Lung (tissue), 17 donors: ENCODE measurements at places on chromosomes 11 and 22. TPM values are rescaled to one million over a fixed set of nuclear protein-coding genes. Genes with fewer than 3 reads are reported as not detected.

Gene MFRP
- total RNA-seq: not detected

- H3K4me3 ChIP-seq: no peak overlapping the region
- H3K27ac ChIP-seq: peak overlapping the region; percentile 87
- peaks cover 8% of the 10 kb centered on the region for H3K4me1 ChIP-seq
- no peaks in the 10 kb centered on the region for H3K27me3 ChIP-seq
These were observed 1.9 kb downstream of the DERL3 start for GRCh38 chr22:23836692-23837495.

Gene RBX1
- total RNA-seq: 55.8 TPM

GRCh38 chr22:46379066-46379930, 43.8 kb downstream of the TRMU start:
- H3K4me1 ChIP-seq: peaks cover 9% of the 10 kb centered on the region
- no peaks in the 10 kb centered on the region for H3K36me3 ChIP-seq
- no peak overlapping the region for H3K4me3 ChIP-seq
- peak; percentile 82 for DNase-seq
- peaks cover 2% of the 10 kb centered on the region for H3K27me3 ChIP-seq
- no peak overlapping the region for H3K27ac ChIP-seq

DNA sequence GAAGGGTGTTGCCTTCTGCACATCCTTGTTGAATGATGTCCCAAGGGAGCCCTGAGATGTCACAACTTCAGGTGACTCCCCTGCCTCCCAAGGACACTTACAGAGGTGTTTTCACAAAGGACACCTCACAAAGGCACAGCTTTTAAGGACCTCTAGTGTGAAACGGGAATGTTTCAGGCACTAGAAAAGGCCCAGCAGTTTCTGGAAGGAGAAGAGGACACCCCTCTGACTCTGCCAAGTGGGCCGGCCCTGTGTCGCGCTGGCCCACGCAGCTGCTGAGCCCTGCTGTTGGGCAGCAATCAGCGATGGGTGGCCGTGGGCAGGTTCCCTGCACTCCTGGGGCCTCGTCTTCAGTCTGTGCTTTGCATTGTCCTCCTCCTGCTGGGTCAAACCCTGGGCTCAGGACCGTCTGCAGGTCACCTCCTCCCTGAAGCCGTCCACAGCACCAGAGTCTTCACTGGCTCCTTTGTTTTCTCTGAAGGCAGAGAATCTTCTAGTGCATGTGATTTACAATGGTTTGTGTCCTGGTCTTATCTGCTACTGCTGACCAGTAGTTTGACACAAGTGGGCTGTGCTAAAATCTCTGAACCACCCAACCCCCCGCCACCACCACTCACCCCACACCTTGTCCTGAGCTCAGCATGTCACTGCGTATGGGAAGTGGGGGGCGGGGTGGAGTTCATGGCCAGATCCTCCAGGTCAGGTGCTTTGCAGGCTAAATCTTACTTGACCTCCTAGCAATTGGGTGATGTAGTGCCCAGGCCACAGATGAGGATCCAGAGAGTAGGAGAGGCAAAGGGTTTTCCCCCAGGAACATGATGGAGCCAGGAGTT, 3.2 kb downstream of the LINC01488 start:
- H3K4me1 ChIP-seq: peaks cover 21% of the 10 kb centered on the region
- H3K4me3 ChIP-seq: no peak overlapping the region
- H3K27me3 ChIP-seq: no peaks in the 10 kb centered on the region
- H3K36me3 ChIP-seq: no peaks in the 10 kb centered on the region

DNA sequence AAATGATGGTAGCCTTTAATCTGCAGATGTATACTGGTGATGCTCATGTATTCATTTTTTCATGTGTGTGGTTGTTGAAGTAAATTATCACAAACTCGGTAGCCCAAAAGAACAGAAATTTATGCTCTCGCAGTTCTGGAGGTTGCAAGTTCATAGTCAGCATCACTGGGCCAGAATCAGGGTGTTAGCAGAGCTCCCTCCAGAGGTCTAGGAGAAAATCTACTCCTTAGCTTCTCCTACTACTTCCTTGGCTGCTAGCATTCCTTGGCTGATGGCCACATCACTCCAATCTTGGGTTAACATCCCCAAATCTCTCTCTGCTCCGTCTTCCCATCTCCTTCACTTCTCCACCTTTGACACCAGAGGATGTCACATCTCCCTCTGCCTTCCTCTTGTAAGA, 45.3 kb upstream of the GALNT18 start:
- no peak overlapping the region for H3K4me3 ChIP-seq
- peaks cover 3% of the 10 kb centered on the region for H3K4me1 ChIP-seq
- no peaks in the 10 kb centered on the region for H3K36me3 ChIP-seq
- no peak overlapping the region for H3K27ac ChIP-seq
- no peaks in the 10 kb centered on the region for H3K27me3 ChIP-seq

Gene SIK2
- 31.8 TPM for total RNA-seq

- H3K4me3 ChIP-seq: no peak overlapping the region
- H3K4me1 ChIP-seq: no peaks in the 10 kb centered on the region
- no peak overlapping the region for H3K27ac ChIP-seq
These were observed 382.5 kb upstream of the KIRREL3 start for GRCh38 chr11:127383026-127383425.

Gene OR10D3
- total RNA-seq: not detected

Gene CNGA4
- total RNA-seq: 5.6 TPM

GRCh38 chr11:117412653-117413275, 85.1 kb downstream of the CEP164 start:
- H3K27ac ChIP-seq: no peak overlapping the region
- no peak overlapping the region for H3K4me3 ChIP-seq
- H3K4me1 ChIP-seq: no peaks in the 10 kb centered on the region
- H3K27me3 ChIP-seq: no peaks in the 10 kb centered on the region
- H3K36me3 ChIP-seq: peaks cover 33% of the 10 kb centered on the region

- no peak overlapping the region for H3K4me3 ChIP-seq
- peaks cover 24% of the 10 kb centered on the region for H3K36me3 ChIP-seq
- H3K4me1 ChIP-seq: no peaks in the 10 kb centered on the region
- H3K27me3 ChIP-seq: no peaks in the 10 kb centered on the region
- no peak for DNase-seq
- no peak overlapping the region for H3K27ac ChIP-seq
These were observed 24.3 kb downstream of the CASP4 start for GRCh38 chr11:104944076-104944475.

GRCh38 chr22:44214764-44215163, 34.0 kb downstream of the PARVG start:
- H3K4me1 ChIP-seq: peaks cover 6% of the 10 kb centered on the region
- H3K27ac ChIP-seq: no peak overlapping the region
- no peak overlapping the region for H3K4me3 ChIP-seq

- H3K27me3 ChIP-seq: no peaks in the 10 kb centered on the region
- no peak for DNase-seq
- H3K4me1 ChIP-seq: no peaks in the 10 kb centered on the region
These were observed 41.7 kb downstream of the OTOG start for GRCh38 chr11:17588721-17589120.

- H3K4me3 ChIP-seq: no peak overlapping the region
- no peaks in the 10 kb centered on the region for H3K36me3 ChIP-seq
- H3K4me1 ChIP-seq: peaks cover 6% of the 10 kb centered on the region
- no peak for DNase-seq
- H3K27me3 ChIP-seq: no peaks in the 10 kb centered on the region
These were observed 5.8 kb downstream of the CCDC34 start for GRCh38 chr11:27357250-27357649.

DNA sequence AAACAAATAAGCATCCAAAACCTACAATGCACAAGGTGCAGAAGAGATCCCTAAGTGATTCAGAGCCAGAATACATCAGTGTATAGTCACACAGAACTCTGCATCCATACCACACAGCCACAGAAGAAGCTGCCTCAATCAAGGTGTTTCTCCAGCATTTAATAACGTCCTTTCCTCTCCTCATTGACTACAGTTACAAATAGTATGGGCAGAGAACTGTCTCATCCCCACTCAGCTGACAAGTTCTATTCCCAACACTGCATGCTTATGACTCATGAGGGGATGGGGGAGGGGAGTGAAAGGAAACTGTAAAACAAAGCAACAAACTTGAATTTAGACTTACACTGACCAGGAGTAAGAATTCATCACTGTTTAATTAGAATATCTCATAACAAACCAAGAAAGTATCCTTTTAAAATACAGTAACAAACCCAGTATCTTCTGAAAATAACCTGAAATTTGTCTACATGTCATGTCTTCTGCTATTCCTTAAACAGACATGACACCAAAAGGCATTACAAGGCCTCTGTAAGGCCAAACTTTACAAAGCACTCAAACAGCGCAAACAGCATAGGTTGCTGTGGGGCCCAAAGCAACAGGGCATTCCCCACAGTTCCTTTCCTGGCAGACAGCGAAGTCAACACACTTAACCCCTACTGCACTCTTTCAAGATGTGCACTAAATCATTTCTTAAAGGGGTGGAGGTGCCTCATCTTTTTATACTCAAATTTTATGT, 29.3 kb downstream of the CELF1 start:
- H3K27ac ChIP-seq: peak overlapping the region; percentile 85
- DNase-seq: peak; percentile 68
- no peaks in the 10 kb centered on the region for H3K36me3 ChIP-seq
- peaks cover 30% of the 10 kb centered on the region for H3K4me1 ChIP-seq

DNA sequence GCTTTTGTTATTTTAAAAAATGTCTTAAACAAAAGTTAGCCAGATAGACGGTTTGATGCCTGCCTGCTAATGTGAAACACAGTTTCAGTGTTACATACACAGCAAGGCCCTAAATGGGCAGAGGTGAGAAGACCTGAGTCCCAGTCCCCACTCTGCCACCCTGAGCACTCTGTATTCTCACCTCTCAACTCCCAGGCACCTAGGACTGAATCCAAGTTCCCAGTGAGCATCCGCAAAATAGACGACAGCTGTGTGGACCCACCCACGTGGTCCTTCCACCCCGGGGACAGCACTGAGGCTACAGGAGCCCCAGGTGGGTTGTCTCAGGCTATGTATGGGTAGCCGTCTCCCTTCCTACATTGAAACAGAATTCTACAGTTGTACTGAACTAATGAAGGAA, 111.5 kb downstream of the RPL27A start:
- H3K4me3 ChIP-seq: no peak overlapping the region
- DNase-seq: no peak
- no peaks in the 10 kb centered on the region for H3K36me3 ChIP-seq
- H3K27me3 ChIP-seq: no peaks in the 10 kb centered on the region
